HS-5 (cell line): ENCODE measurements at places on chromosomes 16 and 17.

- no peak for DNase-seq
These were observed 2.0 kb downstream of the CBX4 start for GRCh38 chr17:79836972-79837887.

DNA sequence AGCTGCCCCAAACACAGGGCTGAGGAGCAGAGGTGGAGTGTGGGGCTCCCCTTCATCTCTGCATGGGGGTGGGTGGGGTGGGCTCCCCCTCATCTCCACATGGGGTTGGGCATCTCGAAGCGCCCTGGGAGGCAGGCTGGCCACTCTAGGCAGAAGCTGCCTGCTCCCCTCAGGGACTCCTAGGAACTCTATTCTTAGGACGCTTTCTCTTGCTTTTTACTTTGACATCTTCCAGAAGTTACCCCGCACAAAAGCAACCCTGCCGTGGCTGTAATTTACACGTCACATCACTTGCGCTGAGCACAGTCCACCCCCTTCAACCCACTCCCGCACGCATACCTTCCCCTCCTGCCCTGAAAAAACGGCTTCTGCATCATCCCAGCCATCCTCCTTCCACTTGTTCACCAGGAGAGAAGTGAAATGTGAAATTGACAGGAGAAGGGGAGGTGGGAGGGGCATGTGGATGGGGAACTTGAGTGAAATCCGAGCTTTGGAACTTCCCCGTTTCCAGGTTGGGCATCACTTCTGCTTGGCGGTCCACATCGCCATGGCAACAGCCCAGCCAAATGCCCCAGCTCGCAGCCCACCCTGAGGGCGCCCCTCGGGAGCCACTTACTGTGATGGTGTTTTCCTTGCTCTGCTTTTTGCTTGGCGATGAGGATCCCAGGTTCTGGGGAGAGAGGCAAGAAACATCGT lies 53.7 kb upstream of the RCVRN start:
- DNase-seq = no peak

DNA sequence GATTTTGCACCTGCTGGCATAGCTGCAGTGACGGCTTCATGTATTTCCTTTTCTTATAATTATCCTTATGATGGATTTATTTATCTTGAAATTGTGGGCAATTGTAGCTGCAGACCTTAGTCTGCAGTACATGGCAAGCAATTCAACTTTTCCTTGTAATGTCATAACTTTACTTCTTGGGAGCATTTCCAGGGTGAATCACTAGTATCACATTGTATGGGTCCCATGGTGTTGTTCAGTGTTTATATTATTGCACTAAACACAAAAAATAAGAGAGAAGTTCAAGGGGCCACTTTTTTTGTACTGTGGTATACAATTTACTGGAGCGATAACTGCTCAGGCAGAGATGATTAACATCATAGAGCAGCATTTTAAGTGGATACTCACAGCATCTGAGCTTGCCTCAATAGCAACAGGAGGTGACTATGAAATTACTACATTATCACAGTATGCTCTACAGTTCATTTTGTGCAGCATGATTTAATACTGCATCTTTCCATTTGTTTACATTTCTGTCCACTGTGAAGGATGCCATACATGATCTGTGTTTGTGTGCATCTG lies 169.5 kb downstream of the STX8 start:
- no peak for DNase-seq

DNA sequence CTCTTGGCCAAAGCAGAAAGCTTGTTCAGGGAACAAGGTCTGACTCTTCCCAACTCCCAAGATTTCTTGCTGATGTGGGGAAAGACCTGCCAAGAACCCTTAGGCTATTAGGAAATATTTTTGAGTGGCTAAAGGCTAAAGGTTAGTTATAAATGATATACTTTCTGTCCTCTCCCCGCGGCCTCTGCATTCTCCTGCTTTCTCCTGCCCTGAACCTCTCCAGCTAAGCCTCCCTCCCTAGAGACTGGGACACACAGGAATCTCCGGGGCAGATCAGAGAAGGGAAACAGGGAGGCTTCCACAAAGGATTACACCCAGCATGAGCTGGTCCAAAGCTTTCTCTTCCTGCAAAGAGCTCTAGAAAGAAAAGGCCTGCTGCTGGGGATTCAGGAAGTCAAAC lies 2.3 kb downstream of the SLC43A2 start:
- no peak for DNase-seq

GRCh38 chr16:26457095-26457494 lies 609.6 kb upstream of the C16orf82 start:
- no peak for DNase-seq
